ENCODE measurements at places on chromosomes 6 and 20. TPM values are rescaled to one million over a fixed set of nuclear protein-coding genes. Genes with fewer than 3 reads are reported as not detected.

DNA sequence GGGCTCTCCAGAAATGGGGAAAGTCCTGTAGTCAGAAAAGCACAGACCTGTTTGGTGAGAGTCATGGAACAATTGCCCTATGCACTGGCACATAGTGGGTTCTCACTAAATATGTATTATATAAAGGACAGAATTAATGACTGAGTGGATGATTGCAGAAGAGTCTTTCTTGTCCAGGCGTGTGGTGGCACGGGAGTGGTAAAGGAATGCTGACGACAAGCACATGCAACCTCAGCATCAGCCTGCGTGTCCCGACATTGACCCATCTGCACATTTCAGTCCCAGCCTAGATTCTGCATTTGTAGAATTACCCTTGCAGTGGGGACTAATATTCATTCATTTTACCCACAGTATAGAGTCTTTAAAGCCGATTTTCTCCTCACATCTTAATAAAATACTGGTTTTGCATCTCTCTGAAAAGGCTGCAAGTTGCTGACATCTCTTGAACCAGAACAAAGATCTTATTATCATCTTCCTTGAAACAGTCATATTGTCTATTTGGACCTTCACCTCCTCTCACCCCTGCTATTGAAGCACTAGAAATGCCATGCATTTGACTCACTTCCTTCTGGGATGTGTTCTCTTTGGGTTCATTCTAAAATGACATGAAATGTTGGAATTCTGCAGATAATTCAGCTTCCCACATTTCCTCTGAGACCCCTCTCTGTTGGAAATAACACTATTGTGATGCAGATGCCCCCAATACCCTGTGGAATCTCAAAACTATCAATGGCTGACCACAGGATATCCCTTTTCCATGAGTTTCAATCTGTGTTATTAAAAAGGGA is 883.6 kb upstream of the FLRT3 start:
- no peak for DNase-seq

BEND3 gene
- total RNA-seq: 3.9 TPM

DNA sequence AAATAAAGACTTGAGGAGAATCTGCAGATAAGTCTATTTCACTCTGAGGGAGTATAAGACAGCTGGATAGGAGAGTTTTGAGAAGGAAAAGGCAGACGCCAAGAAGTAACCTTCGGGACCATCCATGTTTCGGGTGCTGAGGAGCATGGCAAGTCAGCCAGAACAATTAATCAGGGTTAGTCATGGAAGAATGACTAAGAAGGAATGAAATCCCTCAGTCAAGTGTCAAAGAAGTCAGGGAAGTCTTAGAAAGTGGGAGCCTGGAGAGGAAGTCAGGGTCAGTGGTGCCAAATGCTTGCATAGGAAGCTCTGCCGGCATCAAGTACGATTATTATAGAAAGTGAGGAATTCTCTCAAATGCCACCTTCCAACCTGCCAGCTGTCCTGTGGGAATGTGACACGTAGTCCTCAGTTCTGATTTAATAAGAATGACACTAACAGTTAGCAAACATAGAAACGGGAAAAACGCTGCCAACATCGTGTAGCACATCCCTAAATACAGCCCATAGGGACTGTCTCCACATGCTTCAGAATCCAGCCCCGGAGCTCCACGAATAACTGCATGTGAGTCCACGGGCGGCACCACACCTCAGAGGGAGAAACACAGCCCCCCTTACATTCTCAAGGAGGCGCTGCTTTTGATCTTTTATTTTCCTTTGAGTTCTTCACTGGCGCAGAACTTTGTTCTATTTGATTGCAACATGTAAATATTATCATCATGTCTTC is 602.7 kb downstream of the PRKN start:
- no peak for DNase-seq

- DNase-seq: no peak
Observed at GRCh38 chr6:11820821-11821220, 42.2 kb upstream of the ADTRP start.

- no peak for DNase-seq
Observed at GRCh38 chr6:39256294-39256940, 27.1 kb upstream of the KCNK5 start.

DNA sequence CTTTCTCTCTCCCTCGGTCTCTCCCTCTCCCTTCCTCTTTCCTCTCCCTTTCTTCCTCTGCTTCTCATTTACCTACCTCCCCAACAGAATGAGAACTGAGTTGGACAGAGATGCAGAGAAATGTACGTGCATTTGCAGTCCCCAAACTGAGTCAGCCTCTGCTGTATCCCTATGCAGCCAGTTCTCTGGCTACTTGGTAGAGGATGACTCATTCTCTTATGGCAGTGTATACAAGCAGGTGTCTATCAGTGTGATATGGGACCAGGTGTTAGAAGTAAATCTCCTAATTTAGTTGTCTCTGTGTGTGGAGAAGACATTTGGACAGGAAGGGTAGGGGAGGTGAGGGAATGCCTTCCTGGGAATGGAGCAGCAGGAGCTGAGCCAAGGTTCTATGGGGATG is 470.8 kb downstream of the CD109 start:
- DNase-seq: no peak

FNDC11 gene
- total RNA-seq: 0.25 TPM

GRCh38 chr6:75563032-75563431 is 38.6 kb upstream of the SENP6 start:
- DNase-seq: no peak

DEF6 gene
- 1.1 TPM for total RNA-seq

GRCh38 chr6:20317430-20317829 is 84.2 kb upstream of the E2F3 start:
- no peak for DNase-seq

Measured in chondrocyte (in vitro differentiated cells).